ENCODE measurements at places on chromosomes 1 and 21. TPM values are rescaled to one million over a fixed set of nuclear protein-coding genes. Genes with fewer than 3 reads are reported as not detected.

- DNase-seq = no peak
These were observed 438.1 kb downstream of the LMO4 start for GRCh38 chr1:87766737-87767136.

DNA sequence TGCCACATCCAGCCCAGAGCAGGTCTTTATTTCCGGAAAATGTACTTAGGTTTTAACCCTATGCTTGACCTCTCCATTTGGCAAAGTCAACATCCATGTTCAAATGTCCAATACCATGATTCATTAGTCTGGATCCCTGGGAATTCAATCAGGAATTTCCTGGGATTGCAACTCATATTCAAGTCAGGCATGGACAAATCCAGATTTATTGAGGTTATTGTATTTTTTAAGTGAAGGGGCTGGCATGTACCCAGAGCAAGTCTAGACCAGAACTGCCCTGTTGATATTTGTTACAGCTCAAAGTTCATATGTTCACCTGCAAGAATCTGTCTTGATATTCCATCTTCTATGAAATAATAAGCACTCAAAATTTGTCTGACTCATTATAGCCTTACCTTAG is 521.1 kb downstream of the ADGRL2 start:
- no peak for DNase-seq

GRCh38 chr1:201286445-201286844 is 3.1 kb downstream of the PKP1 start:
- DNase-seq = no peak

DNA sequence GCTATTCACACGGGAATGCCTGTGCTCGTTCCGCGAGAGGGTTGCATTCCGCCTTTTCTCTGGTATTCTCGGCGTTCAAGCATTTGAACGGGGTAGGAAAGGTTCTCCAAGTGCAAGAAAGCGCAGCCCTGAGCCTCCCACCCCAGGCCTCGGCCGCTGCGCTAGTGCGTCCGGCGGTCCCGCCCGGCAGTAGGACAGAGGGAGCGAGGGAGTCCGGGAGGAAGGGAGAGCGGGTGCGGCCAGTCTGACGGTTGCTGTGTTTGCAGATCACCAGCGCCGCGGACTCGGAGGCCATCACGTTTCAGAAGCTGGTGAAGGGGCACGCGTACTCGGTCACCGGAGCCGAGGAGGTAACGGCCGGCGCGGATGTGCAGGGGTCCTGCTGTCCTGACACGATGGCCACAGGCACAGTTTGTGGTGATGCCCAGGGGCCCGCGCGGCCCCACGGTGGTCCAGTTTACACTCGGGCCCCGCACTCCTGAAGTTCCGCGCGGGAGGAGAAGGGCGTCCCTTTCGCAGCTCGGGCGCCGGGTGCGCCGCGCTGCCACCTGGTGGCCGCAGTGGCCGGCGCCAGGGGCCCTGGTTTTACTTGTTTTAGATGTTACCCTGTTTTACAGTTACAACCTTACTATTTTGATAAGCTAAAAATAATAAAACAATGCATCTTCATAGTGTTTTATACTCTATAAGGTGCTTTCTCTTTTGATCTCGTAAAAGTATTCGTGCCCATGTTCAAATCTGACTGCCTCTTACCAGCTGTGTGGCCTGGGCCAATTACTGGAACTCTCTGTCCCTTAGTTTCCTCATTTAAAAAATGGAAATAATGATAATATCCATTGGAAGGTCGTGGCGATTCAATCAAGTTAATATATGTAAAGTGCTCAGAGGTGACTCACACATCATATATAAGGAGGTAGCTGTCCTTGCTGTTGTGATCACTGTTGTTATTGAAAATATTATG is 36.7 kb downstream of the CAPN2 start:
- peak; percentile 70 for DNase-seq

DNA sequence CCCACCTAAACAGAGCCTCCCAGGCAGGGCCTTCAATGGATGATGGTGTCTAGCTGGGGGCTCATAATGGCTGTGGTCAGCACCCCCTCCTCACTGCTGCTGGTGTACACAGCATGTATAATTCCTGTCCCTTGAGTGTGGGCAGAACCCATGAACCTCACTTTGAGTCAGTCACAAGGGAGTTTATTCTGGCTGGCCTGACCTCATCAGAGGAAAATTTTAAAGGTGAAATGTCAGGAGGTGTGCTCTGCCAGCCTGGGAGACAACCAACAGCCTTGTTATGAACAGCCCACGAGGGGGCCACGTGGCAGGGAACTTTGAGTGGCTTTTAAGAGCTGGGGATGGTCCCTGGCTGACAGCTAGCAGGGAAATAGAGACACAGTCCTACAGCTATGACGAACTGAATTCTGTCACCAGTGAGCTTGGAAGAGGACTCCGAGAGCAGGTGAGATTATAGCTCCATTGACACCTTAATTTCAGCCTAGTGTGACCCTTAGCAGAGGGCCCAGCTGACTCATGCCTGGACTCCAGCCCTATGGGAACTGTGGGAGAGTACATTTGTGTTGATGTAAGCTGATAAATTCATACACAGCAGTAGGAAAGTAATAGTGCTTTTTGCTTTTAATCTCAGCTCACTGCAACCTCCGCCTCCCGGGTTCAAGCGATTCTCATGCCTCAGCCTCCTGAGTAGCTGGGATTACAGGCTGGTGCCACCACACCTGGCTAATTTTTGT is 73.5 kb upstream of the RUNX3 start:
- DNase-seq = peak; percentile 87

Gene NBPF6
- not detected for total RNA-seq

Gene SLC22A15
- total RNA-seq = 0.07 TPM

Gene CFHR4
- total RNA-seq = not detected

Gene HTR6
- not detected for total RNA-seq

Data from activated CD8-positive, alpha-beta T cell treated with anti-CD3 and anti-CD28 coated beads for 36 hours (primary cell).